ENCODE measurements at places on chromosomes 1 and 21.

GRCh38 chr1:226327761-226328162, 18.8 kb upstream of the LIN9 start:
- DNase-seq = no peak

DNA sequence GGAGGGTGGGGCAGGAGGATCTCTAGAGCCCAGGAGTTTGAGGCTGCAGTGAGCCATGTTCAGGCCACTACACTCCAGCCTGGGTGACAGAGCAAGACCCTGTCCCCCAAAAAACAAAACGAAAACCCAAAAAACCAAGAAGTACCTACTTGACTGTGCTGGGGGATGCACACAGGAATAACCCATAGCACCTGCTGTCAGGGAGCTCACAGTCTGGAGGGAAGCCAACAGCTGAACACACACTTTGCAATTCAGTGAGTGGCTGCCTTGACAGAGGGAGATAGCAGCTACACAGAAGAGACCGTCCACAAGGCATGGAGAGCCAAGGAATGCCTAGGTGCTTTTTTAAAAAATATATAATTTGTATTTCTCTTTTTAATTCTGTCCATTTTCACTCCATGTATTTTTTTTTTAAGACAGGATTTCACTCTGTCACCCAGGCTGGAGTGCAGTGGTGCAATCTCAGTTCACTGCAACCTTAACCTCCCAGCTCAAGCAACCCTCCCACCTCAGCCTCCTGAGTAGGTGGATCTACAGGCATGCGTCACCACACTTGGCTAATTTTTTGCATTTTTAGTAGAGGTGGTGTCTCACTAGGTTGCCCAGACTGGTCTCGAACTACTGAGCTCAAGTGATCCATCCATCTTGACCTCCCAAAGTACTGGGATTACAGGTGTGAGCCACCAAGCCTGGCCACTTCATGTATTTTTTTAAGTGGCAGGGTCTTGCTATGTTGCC, 68.7 kb downstream of the NID1 start:
- peak; percentile 81 for DNase-seq

DNA sequence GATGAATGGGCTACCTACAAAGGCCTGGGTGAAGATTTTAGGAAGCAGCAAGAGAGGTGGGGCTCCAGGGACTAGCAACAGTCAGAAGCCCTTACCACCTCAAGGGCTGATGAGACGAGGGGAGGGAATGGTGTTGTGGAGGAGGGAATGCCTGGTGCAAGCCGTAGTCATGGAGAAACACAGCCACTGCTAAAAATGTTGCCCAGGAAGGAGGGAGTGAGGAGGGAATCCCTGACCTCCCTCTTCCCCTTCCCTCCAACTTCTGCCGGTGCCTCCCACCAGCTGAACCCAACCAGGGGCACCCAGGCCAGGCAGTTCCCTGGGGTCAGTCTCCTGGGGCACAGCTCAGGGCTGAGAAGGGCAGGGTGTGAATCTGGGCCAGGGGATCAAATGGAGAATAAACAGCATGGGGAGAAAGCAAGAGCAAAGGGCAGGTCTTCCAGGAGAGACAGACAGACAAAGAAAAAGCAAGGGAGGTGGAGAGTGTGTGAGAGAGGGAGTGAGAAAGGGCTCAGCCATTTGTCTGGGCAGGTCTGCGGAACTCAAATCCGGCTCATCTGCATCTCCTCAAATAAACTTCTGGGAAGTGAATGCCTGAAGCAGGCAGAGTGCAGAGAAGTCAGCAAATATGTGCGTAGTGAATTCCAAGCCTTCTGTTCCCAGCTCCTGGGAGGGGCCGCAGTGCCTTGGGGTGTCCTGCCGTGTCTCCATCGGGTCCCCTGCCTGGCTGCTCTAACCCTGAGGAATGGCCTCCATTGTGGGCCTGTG, 27.1 kb upstream of the POU3F1 start:
- no peak for DNase-seq

DNA sequence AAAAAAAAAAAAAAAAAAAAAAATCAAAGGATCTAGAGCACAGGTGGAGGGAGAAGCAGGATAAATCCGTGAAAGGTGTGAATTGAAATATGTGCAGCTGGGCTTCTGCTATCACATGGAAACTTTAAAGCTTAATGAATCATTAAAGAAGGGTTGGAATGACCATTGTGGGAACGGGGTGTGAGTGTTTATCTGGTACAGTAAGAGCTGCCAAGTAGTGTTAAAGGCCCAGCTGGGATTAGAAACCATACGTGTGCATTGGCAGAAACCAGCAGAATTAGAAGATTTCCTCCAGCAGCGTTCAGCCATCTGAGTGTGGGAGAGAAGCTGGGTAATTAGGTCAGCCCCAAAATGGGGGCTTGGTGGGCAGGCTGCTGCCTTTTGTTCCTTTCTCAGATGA, 13.5 kb downstream of the FALEC start:
- no peak for DNase-seq

- no peak for DNase-seq
Measured at GRCh38 chr21:38669186-38669585, 136.5 kb upstream of the ETS2 start.

- no peak for DNase-seq
Measured at GRCh38 chr1:152858062-152858461, 1.7 kb upstream of the LCE7A start.

- no peak for DNase-seq
Measured at GRCh38 chr1:230228236-230228897, 161.3 kb downstream of the GALNT2 start.

DNA sequence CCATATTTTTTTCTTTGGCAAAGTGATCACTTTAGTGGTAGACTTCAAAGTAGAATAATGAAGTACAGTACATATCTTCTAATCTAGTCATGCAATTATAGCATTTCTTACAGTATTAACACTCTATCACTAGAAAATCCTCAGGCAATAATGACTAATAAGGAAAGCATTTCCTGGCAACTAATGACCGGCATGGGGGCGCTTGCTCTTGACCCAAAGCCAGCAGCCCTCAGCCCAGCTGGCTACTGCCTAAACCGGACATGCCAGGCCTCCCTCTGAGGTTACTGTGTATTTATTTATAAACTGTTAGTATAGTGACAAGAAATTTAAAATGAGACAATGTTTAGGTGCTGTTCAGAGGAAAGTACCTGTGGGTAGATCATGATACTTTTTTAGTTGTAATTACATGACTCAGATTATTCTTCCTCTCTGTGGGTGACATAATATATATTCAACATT, 633.8 kb downstream of the PTPRC start:
- no peak for DNase-seq

DNA sequence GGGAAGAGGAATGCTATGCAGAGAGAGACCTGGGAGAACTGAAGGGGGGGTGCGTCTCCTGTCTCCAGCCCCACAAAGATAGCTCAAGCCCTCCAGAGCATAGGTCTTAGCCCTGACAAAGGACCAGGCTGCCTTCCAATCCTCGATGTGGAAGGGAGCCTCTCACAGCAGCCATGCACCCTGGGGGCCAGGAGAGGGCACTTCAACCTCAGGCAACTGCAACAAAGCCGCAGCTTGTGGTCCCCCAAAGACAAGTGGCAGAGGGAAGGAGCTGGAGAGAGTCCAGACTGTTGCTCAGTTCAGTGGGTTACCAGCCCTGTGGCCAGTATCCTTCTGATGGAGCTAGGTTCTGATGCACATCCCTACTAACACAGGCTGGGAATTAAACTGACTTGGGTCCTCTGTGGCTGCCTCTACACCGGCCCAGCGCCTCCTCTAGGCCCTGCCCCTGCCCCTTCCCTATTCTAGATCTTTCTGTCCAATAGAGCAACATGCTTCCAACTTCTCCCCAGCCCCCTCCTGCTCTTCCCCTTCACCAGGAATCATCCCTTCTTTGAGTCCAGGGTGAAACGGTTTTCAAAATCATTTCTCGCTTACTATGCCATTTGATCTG, 100.7 kb upstream of the SPATA6 start:
- DNase-seq = peak; percentile 69

DNA sequence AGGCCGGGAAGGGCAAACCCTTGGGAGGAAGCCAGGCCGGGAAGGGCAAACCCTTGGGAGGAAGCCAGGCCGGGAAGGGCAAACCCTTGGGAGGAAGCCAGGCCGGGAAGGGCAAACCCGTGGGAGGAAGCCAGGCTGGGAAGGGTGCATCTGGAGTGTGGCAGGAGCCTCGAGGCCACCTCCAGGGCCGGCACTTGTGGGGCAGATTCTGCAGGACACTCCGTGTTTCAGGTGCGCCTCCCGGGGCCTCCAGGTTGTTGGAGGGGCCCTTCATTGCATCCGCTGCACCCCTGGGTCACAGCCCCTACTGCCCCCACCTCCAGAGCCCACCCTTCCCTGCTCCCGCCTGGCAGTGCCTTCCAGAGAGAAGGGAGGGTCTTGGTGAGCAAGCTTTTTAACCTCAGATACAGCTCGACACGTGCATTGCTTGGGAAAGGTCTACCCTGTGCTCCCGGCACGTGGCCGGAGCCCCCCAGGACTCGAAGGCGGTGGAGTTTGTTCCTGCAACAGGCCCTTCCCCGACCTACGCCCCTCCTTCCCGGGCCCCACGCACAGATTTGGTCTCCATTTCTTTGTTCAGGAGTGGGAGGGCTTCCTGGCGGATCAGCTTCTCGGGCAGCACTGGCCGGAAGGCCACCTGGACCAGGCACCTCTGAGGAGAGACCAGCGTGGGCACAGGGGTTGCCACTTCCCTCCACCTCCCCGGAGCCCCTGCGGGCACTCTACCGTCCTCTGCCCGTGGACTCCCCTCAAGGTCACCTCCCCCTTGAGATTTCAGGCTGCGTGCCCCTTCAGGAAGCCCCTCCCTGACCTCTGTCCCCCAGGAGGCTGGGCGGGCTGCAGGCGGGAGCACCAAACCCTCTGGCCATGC, 9.4 kb upstream of the TMEM52 start:
- DNase-seq = no peak

DNA sequence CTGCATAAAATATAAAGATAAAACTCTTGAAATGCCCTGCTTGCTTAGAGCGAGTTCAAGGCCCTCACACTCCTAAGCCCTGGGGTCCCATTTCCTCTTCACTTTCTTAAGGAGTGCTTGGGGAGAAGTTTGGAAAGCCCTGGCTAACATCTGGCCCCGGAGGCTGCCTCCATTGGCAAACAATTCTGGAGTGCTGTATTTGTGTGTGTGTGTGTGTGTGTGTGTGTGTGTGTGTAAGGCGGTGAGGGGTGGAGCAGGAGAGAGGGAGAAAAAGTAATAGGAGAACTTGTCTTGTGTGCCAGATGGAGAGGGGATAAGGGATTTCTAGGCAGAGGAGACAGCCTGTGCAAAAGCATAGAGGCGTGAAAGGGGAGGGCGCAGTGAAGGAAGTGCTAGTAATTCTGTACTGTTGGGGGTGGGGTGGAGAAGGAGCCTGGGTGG, 578 bp upstream of the TRIM62 start:
- no peak for DNase-seq

DNA sequence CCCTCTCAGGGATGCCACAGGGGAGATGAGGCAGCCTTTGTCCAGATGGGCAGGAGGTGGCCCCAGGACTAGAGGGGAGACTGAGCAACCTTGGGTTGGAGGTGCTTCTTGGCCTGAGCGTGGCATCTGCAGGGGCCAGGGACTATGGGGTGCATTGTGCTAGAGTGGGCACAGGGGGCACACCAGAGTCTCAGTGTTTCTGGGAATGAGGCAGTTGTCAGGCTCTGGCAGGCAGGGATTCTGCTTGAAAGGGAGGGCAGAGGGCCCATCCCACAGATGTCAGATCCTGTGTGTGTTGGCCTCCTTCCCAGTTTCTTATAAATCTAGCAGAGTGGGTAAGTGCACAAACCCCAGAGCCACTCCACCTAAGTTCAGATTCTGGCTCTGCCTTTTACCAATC, 13.7 kb downstream of the LGR6 start:
- DNase-seq = no peak

DNA sequence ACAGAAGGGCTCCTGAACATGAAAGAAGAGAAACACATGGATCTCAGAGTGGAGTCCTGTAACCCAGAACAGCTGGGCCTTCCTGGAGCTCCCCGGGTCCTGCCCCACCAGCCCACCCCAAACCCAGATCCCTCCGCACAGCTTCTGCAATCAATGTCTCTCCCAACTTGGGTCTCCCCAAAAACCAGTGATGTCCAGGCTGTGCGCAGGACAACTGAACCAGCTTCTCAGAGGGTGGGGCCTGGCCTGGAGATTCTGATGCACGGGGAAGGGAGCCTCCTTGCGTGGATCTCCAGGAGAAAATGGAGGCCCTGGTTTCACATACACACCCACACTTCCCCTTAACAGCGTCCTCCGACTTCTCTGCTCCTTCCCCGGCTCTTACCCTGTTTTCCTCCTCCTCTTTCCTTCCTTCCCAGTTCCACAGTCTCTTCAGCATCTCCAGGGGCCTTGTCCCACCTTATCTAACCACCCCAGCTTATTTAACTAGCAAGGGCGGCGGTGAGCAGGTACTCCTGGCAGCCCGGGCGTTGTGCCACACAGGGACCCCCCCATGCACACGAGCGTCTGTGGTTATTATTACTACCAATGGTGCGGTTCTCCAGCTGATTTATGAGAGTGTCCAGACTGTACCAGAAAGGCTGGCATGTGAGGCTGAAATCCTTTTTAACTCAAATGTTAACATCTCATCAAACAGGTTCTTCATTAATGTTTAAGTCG, 11.2 kb upstream of the MX2 start:
- DNase-seq = no peak

DNA sequence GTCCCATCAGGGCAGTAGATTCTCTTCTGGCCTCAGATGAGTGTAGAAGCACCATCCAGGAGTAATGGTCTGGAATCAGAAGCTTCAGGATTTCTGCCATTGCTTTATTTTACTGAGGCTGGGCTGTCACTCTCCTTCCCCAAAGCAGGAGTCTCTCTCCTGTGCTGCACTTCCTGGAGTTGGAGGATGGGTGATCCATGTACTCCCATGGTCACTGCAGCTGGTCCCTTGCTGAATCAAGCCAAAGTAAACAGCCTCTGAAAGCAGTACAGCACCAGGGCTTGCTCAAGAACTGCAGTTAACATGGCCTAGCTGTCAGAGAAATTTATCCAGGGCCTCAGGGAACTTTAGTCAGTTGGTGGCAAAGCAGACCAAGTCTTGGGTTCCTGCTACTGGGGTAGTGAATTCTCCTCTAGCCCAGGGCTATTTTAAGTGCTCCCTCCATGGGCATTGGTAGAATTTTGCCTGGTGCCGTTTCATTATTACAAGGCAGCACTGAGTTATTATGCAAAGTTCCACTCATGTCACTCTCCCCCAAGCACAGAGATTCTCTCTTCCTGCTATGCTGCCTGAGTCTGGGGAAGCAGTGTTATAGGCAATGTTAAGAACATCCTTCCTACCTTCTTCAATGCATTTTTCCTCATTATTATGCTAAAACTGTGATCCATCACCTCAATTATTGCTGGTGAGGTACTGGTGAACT, 29.5 kb downstream of the DRAM2 start:
- peak; percentile 53 for DNase-seq

DNA sequence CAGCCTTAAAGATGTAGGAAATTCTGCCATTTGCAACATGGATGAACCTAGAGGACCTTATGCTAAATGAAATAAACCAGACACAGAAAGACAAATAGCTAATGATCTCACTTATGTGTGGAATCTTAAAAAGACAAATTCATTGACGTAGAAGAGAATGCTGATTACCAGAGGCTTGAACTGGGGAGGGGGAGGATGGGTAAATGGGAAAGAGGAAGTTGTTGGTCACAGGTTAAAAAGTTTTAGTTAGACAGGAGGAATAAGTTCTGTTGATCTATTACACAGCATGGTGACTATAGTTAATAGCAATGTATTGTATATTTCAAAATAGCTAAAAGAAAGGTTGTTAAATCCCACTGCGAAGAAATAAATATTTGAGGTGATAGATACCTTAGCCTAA, 62.8 kb downstream of the PKN2 start:
- DNase-seq = no peak
